ENCODE measurements at places on chromosomes 2 and 18. TPM values are rescaled to one million over a fixed set of nuclear protein-coding genes. Genes with fewer than 3 reads are reported as not detected.

DNA sequence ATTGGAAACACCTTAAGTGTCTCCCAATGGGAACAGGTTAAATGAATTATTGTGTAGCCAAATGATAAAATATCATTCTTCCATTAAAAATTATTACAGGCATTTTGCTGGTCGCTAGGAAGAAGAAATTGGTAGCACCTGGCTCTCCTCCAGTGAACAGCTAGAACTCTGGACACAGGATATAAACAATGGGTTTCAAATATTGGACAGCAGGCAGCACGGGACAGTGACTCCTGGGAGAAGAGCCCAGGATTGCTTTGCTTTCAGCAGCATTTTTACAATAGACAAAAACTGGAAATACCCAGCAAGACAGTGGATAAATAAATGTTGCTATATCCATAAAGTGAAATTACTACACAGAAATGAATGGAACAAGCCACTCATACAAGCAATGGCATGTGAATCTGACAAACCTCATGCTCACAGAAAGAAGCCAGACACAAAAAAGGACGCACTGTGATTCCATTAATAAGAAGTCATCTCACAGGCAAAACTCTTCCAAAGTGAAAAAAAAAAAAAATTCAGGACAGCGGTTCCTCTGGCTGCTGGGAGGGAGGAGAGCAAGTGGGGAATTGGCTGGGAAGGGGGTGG lies 50.5 kb downstream of the LAMA1 start:
- DNase-seq = no peak

DNA sequence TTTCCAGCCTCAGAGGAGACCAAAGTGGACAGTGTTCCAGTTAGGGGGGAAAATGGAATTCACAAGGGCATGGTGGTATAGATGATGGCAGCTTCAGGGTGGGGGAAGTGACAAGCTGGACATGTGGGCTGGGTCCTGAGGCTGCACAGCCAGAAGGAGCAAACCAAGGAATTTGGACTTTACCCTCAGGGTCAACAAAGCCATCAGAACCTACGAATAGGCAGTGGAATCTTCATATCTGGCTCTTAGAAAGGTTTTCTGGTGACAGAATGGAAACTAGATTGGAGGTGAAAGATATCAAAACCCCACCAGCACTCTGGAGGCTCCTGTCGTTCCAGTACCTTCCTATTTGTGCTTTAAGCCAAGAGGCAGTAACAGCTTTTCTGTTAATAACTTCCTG lies 127.1 kb downstream of the SETBP1 start:
- no peak for DNase-seq

GRCh38 chr18:21443776-21444464 lies 156.6 kb downstream of the ESCO1 start:
- no peak for DNase-seq

DNA sequence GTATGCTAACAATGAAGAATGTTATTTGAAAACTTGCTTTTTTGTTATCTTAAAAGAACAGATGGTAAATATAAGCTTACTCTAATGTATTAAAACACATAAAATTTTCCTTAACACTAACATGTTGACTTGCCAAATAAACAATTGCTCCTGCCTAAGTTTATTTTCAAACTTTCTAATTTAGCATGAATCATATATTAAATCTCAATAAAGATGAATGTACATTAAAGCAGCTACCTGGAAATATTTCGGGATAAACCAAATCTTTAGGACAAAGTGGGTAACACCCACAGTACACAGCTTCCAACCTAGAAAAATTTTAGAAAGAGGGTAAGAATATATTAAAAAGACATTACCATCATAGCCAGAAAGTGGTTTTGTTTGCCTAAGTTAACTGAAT lies 567.4 kb downstream of the ZEB2 start:
- DNase-seq = no peak

LIPG gene
- total RNA-seq = not detected

- DNase-seq = no peak
Measured at GRCh38 chr18:48064978-48065600, 134.6 kb upstream of the SMAD2 start.

DNA sequence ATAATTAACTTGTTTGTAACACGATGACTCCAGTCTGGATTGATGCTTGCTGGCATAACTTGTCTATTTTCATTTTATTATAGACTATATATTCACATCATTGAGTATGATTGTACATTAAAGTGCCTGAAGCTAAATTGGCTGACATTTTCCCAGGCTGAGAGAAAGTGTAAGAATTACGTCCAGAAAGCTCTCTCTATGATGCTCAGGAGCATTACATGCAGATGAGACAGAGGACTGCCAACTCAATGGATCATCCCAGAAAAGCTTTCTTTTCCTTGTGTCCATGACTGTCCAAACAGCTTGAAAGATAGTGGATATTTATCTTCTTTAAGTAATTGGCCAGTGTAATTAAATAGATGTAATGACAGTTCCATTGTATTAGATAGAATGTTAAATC lies 1372.2 kb upstream of the TMEFF2 start:
- no peak for DNase-seq

GRCh38 chr2:61710711-61711110 lies 143.1 kb downstream of the FAM161A start:
- no peak for DNase-seq

GRCh38 chr18:45168866-45169600 lies 446.2 kb upstream of the SLC14A2 start:
- DNase-seq = peak; percentile 75

GRCh38 chr18:2654928-2655177 lies 673 bp upstream of the SMCHD1 start:
- no peak for DNase-seq

DYSF gene
- total RNA-seq = 1.4 TPM

GRCh38 chr2:170929686-170930050 lies 615 bp downstream of the GORASP2 start:
- peak; percentile 50 for DNase-seq
